ENCODE measurements at places on chromosomes 16 and 17. TPM values are rescaled to one million over a fixed set of nuclear protein-coding genes. Genes with fewer than 3 reads are reported as not detected.
A peak's percentile ranks its signal among the peaks of the same experiment; 100 is the strongest.

GRCh38 chr16:75806487-75806886 lies 80.2 kb upstream of the CPHXL start:
- DNase-seq = no peak
- H3K27me3 ChIP-seq = peaks cover 16% of the 10 kb centered on the region
- H3K36me3 ChIP-seq = no peaks in the 10 kb centered on the region
- no peak overlapping the region for H3K4me3 ChIP-seq
- H3K27ac ChIP-seq = no peak overlapping the region

DNA sequence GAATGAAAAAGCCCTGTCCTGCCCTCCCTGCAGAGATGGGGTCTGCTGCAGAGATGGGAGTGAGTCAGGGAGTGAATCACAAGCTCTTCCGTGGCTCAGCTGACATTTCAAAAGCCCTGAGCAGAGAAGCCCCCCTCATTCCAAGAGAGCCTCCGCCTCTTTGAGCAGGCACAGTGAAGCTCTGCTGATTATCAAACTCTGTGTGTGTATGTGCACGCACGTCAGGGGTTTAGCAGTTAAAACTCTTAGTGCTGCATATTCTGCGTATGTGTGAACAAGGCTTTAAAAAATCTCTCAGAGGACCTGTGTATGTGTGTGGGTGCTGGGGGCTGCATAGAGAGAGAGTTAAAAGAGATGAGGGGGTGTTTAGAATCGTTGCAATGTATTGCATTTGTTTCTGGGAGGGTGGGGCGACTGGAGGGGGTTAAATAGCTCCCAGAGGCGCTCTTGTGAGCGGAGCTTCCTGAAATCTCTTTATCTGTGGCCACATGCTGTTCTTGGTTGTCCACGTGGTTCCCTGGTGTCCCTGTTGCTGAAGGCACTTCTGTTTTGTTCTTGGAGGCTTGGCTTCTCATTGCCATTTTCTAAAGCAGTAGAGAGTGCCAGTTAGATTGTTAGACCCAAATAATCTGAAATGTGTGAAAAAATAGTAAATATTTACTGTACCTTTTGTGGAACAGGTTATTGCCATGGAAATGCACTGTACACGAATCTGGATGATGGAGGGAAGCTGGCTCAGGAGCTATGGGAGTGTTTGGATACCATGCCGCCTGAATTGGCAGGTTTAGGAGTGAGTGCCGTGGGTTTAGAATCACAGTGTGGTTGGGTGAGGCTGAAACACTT lies 116.6 kb downstream of the PRKCB start:
- H3K4me3 ChIP-seq = no peak overlapping the region
- DNase-seq = no peak
- H3K27ac ChIP-seq = no peak overlapping the region
- no peaks in the 10 kb centered on the region for H3K4me1 ChIP-seq
- no peaks in the 10 kb centered on the region for H3K36me3 ChIP-seq

DNA sequence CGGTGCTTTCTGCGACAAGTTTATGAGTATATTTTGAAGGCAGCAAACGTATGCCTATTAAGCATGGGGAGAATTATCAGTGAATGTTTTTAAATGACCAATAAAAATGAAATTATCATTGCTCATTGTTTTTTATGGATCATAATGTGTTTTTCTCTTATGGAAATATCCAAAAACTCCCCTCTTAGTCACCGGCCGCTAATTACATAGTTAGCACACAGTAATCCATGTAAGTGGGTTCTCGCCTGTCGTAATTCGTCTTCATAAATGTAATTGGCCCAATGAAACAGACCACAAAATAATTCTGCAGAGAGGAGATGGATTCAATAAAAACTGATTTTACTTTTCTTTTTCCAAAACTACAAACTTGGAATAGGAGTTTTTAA lies 69.3 kb downstream of the WSCD1 start:
- no peak for DNase-seq

DNA sequence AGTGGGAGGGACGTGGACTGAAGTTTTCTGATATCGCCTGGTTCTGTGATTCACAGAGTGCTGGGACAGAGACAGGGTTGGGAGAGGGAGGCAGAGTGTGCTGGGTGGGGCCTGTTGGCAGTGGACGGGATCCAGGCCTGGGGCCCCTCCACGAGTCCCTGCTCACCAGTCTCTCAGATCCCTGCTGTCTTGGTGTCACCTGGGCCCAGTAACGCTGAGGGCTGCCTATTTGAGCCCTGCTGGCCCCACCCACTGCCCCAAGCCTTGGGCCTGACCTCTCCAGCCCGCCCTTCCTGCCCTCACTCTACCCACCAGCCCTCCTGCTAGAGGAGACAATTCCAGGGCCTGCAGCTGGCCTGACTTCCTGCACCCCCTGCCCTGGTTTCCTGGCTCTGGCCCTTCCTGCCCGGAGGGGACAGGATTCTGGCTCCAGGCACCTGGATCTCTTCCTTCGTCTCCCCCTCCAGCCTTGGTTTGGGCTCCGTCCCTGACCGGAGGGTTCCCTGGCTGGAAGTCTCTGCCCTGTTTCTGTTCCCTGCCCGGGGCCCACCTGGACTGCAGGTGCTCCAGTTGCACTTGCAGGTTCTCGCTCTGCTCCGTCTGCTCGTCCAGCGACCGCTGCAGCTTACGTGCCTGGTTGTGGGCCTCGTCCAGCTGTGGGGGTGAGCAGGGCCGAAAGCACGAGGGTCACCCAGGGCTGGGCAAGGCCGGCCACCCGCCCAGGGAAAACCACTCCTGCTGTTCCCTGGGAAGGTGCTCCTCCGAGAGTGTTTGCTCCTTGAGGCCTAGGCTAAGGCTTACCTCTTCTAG lies 21.4 kb downstream of the CCDC102A start:
- H3K4me3 ChIP-seq = no peak overlapping the region
- DNase-seq = no peak
- H3K36me3 ChIP-seq = peaks cover 32% of the 10 kb centered on the region

- H3K36me3 ChIP-seq = peaks cover 48% of the 10 kb centered on the region
- H3K4me3 ChIP-seq = no peak overlapping the region
- H3K4me1 ChIP-seq = no peaks in the 10 kb centered on the region
- DNase-seq = no peak
- no peaks in the 10 kb centered on the region for H3K27me3 ChIP-seq
- no peak overlapping the region for H3K27ac ChIP-seq
Measured at GRCh38 chr16:945271-946047, 25.3 kb downstream of the LMF1 start.

GRCh38 chr16:1042049-1042744 lies 30.4 kb upstream of the SSTR5 start:
- H3K4me3 ChIP-seq = no peak overlapping the region
- H3K4me1 ChIP-seq = peaks cover 24% of the 10 kb centered on the region
- DNase-seq = no peak
- H3K27me3 ChIP-seq = peaks cover 90% of the 10 kb centered on the region
- no peak overlapping the region for H3K27ac ChIP-seq
- no peaks in the 10 kb centered on the region for H3K36me3 ChIP-seq

- DNase-seq = peak; percentile 48
- peaks cover 91% of the 10 kb centered on the region for H3K4me1 ChIP-seq
- no peaks in the 10 kb centered on the region for H3K27me3 ChIP-seq
- H3K27ac ChIP-seq = peak overlapping the region; percentile 99
Measured at GRCh38 chr17:15261258-15261801, 3.8 kb downstream of the PMP22 start.

MVP gene
- total RNA-seq = 38.6 TPM

CCL23 gene
- not detected for total RNA-seq

TBX6 gene
- 1.0 TPM for total RNA-seq
